ENCODE measurements at places on chromosomes 2 and 18.

DNA sequence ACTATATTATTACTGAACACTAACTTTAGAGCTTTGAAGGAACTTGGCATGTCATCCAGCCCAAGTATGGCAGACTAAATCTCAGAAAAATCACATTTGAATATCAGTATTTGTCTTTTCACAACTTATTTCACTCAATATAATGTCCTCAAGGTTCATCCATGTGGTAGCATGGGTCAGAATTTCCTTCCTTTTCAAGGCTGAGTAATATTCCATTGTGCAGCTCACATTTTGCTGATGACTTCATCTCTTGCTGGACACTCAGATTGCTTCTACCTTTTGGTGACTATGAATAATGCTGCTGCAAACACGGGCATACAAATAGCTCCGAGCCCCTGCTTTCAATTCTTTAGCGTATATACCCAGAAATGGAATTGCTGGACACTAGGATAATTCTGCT is 46.7 kb downstream of the RPL31 start:
- no peak for DNase-seq

- no peak for DNase-seq
Measured at GRCh38 chr2:27033253-27033852, 588 bp downstream of the TMEM214 start.

DNA sequence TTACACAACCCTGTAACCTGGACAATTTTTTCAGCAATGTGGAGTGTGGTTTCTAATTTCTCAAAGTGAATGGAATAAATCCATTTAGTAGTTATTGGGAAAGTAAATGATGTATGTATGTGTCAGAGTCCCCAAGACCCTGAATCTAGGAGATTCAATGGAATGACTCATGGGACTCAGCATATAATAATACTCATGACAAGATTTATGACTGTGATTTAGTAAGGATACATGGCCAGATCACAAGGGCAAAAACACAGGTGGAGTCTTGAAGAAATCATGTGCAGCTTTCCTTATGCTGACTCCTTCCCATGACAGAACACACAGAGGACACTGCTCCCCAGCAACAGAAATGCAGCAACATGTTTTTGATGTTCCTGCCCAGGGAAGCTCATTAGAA is 1877.7 kb upstream of the LRRTM1 start:
- DNase-seq, result no peak

DNA sequence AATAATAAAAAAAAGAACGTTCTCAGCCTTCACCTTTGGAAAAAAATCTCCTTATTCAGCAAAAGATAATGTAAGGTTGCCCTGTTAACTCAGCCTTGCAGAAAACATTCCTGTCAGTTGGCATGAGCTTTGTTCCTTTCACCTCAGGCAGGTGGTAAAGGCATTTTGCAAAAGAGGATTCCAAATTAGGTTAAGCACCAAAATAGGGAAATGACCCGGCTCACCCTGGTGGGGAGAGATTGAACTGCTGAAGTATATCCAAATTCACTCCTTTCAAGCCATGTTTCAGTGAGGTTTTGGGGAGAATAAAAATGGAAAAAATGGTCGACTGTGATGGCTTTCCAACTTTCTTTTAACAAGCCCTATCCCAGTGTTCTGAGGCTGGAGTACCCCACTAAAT is 1988.8 kb upstream of the PIK3C3 start:
- no peak for DNase-seq

DNA sequence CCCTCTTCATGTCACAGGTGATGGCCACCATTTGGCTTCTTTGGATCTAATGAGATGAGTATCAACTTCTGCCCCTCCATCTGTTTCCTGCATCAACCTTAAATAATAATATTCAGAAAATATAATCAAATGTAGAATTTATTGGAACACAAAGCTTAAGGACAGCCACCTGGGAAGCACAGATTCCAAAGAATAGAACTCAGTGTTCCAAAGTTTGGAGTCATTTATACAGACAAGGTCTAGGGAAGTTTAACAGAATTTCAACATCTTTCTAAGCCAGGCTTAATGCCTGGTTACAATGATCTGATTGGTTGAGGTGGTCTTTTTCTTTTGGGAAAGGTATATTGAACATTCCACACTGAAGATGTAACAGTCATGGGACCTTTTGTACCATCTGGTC is 218.0 kb upstream of the PIEZO2 start:
- DNase-seq, result no peak

Measured in C1 segment of cervical spinal cord (tissue), 14 donors.